Fibroblast of pulmonary artery (primary cell): ENCODE measurements at places on chromosomes 5 and 9.
A peak's percentile ranks its signal among the peaks of the same experiment; 100 is the strongest.

- DNase-seq: no peak
These were observed 460 bp upstream of the ACO1 start for GRCh38 chr9:32384002-32384363.

DNA sequence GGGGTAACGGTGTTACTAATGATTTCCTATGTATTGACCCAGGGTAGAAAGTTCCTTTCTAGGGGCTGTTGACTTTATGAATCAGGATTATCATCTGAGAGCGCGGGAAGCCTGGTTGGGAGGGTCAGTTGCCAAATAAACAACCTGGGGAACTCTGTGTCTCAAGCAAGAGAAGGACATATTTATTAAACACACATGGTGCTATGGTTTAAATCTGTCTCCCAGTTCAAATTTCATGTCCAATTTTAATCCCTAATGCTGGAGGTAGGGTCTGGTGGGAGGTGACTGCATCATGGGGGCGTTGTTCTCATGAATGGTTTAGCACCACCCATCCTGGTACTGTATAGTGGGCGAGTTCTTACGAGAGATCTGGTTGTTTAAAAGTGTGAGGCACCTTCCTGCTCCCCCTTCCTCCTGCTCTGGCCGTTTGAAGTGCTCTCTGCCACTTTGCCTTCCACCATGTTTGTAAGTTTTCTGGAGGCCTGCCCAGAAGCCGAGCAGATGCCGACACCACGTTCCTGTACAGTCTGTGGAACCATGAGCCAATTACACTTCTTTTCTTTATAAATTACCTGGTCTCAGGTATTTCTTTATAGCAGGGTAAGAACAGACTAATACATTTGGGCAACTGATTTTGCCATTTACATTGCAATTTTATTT lies 19.7 kb upstream of the GAS1 start:
- DNase-seq: no peak

- peak; percentile 57 for DNase-seq
These were observed 249.8 kb upstream of the ZNF608 start for GRCh38 chr5:124996023-124996763.

GRCh38 chr9:134326724-134327601 lies 708 bp downstream of the RXRA start:
- no peak for DNase-seq
